H1 (cell line): ENCODE measurements at places on chromosomes 2 and 18. TPM values are rescaled to one million over a fixed set of nuclear protein-coding genes. Genes with fewer than 3 reads are reported as not detected.

- H3K27me3 ChIP-seq: no peaks in the 10 kb centered on the region
- no peak for DNase-seq
- H3K36me3 ChIP-seq: peaks cover 6% of the 10 kb centered on the region; the same call in 1 of the 2 replicates
- H3K27ac ChIP-seq: no peak overlapping the region
- H3K4me1 ChIP-seq: peaks cover 4% of the 10 kb centered on the region
- H3K4me3 ChIP-seq: no peak overlapping the region
Observed at GRCh38 chr2:218713922-218714321, 3.3 kb downstream of the TTLL4 start.

DNA sequence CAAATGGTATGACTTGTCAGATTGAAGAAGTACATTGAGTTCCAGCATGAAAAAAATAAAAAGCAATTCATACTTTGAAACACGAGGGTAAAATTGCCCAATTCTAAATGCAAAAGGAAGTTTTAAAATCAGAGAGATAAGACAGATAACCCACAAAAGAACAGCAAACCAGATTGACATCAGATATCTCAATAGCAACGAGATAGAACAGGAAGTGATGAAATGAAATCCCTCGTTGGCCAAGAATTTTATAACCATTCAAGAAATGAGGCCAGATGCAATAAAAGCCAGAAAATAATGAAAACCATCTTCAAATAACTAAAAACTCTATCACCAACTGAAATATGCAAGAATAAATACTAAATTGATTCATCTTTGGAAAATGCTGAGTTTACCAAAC, 172.8 kb downstream of the CD226 start:
- no peaks in the 10 kb centered on the region for H3K27me3 ChIP-seq
- H3K4me3 ChIP-seq: no peak overlapping the region
- H3K4me1 ChIP-seq: no peaks in the 10 kb centered on the region
- H3K27ac ChIP-seq: no peak overlapping the region

Gene SERPINB11
- not detected in 2 replicates for total RNA-seq

DNA sequence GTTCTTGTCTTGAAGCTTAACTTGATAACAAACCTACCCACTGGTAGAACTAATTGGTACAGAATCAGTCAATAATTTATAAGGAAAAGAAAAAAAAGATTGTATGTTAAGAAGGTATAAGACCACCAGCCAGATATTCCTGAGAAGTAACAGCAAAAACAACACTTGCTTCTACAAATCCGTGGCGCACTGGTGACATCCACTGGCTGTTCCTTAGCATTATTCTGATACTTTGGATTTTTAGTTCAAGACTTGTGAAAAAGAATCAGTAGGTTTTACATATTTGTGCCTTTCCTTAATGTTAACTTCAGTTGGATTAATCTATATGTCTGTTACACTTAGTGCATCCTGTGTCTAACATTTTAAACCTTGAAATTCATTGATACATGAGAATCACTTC, 141.8 kb downstream of the GRB14 start:
- no peaks in the 10 kb centered on the region for H3K27me3 ChIP-seq
- no peak overlapping the region for H3K4me3 ChIP-seq
- no peak overlapping the region for H3K27ac ChIP-seq
- H3K4me1 ChIP-seq: no peaks in the 10 kb centered on the region

DNA sequence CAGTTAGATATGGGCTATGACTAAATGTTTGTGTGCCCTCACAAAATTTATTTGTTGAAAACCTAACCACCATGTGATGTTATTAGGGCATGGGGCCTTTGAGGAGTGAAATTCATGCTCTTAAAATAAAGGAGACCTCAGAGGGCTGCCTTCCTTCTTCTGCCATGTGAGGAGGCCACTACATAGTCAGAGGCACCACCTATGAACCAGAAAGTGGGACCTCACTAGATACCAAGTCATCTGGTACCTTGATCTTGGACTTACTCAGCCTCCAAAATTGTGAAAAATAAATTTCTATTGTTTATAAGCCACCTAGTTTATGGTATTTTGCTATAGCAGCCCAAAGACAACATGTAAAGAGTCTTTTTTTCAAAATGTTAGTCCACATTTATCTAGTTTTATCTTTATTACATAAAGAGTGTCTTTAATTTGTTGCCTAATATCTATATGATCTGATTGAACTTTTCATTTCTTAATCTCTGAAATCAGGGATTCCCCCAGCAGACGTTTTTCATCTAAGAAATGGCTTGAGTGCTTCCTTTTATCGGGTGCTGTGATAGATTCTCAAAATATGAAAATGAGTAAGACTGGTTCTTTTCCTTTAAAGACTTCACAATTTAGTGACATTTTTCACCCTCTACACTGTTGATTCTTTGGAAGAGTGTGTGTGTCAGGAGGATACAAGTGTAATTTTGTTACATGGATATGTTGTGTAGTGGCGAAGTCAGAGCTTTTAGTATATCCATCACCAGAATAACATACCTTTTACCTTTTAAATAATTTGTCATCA, 34.2 kb downstream of the PMS1 start:
- no peaks in the 10 kb centered on the region for H3K27me3 ChIP-seq
- no peak for DNase-seq
- H3K27ac ChIP-seq: no peak overlapping the region
- H3K4me3 ChIP-seq: no peak overlapping the region

DNA sequence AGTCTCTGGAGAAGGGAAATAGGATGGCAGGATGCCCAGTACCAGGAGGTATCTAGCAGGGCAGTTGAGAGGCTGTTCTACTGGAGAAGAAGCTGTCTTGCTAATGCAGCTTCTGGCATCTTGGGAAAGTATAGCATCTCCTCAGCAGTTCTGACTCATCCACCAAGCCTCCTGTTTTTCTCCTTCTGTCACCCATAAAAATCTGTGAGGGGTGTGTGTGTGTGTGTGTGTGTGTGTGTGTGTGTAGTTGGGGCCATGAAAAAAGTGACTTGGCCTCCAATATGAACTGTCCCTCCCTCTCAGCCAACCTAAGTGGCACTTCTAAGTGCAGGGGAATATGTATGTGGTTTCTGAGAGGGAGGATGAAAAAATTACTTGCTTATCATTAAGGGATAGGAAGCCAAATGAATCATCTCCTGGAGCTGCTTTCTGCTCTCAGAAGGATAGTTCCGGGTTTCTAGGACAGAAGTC, 83.9 kb downstream of the CBLN2 start:
- H3K4me1 ChIP-seq: no peaks in the 10 kb centered on the region
- H3K36me3 ChIP-seq: no peaks in the 10 kb centered on the region

- H3K27ac ChIP-seq: no peak overlapping the region
- no peaks in the 10 kb centered on the region for H3K4me1 ChIP-seq
- H3K36me3 ChIP-seq: no peaks in the 10 kb centered on the region
- H3K27me3 ChIP-seq: no peaks in the 10 kb centered on the region; the same call in 1 of the 2 replicates
- no peak overlapping the region for H3K4me3 ChIP-seq
Observed at GRCh38 chr18:2223849-2224248, 347.5 kb downstream of the METTL4 start.
